ENCODE measurements at places on chromosomes 5 and 9. TPM values are rescaled to one million over a fixed set of nuclear protein-coding genes. Genes with fewer than 3 reads are reported as not detected.

GRCh38 chr5:176642675-176643490 is 4.4 kb upstream of the TSPAN17 start:
- H3K27ac ChIP-seq = no peak overlapping the region
- no peak for DNase-seq
- no peaks in the 10 kb centered on the region for H3K4me1 ChIP-seq
- no peaks in the 10 kb centered on the region for H3K36me3 ChIP-seq
- H3K27me3 ChIP-seq = no peaks in the 10 kb centered on the region

GRCh38 chr5:20618340-20618739 is 630.3 kb upstream of the CDH18 start:
- H3K4me1 ChIP-seq = no peaks in the 10 kb centered on the region
- H3K4me3 ChIP-seq = no peak overlapping the region
- no peak for DNase-seq
- H3K27ac ChIP-seq = no peak overlapping the region

The PCDHA1 gene
- total RNA-seq = not detected

The GABRB2 gene
- 10.7 TPM for total RNA-seq

The FOXD4L6 gene
- total RNA-seq = not detected

DNA sequence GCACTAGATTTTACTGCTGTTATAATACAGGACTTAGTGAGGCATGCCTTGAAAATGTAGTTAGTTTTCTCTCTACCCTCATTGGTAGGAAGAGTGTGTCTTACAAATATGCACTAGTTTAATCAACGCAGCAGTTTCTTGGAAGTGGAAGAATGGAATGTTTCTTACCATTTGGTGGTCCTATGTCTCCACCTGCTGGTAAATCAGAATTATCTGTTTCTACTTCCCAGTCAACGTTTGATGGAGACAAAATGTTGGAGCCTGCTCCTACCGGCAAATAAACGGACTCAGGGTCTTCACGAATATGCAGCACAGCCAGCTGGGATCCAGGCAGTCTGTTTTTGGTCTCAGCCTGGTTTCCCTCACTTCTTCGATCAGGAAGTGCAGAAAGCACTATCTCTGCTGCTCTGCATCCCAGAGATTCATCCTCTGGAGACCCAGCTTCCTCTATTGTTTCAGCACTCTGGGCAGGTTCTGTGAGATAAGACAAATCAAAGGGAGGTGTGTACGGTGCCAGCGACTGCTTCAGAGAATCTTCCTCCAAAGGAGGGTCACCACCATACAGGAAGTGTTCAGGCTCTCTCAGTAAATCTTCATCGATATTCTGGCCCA is 59.5 kb upstream of the PCA3 start:
- DNase-seq = no peak
- no peaks in the 10 kb centered on the region for H3K4me1 ChIP-seq
- H3K27me3 ChIP-seq = peaks cover 4% of the 10 kb centered on the region
- H3K36me3 ChIP-seq = no peaks in the 10 kb centered on the region
- no peak overlapping the region for H3K27ac ChIP-seq
- no peak overlapping the region for H3K4me3 ChIP-seq

DNA sequence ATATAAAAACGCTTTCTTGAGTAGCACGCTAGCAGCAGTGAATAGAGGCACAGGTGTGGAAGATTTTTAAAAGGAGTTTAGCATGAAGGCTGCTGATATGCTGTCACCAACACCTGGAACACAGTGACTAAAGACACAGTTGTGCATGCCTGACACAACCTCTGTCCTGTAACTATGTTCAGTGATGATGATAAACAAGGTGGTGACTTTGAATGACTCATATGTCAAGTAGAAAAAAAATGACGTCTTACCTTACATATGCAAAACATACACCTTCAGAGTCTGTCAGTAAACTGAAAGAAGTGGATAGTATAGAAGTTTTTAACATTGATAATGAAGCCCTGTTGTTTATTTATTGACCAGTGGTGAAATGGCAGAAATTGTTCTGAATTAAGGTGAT is 66.2 kb upstream of the ADCY2 start:
- H3K27me3 ChIP-seq = no peaks in the 10 kb centered on the region
- H3K27ac ChIP-seq = no peak overlapping the region
- no peaks in the 10 kb centered on the region for H3K36me3 ChIP-seq
- no peak for DNase-seq
- no peak overlapping the region for H3K4me3 ChIP-seq

The FOXI1 gene
- 1.3 TPM for total RNA-seq

GRCh38 chr5:175235251-175235960 is 208.6 kb downstream of the DRD1 start:
- H3K27ac ChIP-seq = no peak overlapping the region
- H3K36me3 ChIP-seq = no peaks in the 10 kb centered on the region
- H3K27me3 ChIP-seq = no peaks in the 10 kb centered on the region
- no peaks in the 10 kb centered on the region for H3K4me1 ChIP-seq
- no peak for DNase-seq

DNA sequence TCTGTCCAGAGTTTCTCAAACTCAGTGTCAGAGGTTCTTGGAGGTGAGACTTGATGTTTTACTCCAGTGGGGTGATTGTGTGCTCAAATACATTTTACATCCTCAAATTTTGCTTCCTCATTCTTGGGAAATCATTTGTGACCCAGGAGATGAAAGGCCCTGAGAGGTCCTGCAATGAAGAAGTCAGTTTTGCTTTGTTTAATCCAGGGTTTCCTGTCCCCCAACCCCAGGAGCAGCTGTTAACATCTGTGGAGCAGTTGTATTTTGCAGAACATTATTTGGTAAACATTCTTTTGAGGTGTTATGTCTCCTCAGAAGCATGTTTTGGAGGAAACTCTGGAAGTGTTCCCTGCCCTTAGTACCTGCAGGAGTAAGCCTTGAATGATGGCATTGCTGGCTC is 59.8 kb downstream of the DAB2IP start:
- no peaks in the 10 kb centered on the region for H3K27me3 ChIP-seq
- no peak for DNase-seq
- no peak overlapping the region for H3K4me3 ChIP-seq

- no peaks in the 10 kb centered on the region for H3K27me3 ChIP-seq
- H3K36me3 ChIP-seq = no peaks in the 10 kb centered on the region
These were observed 18.3 kb upstream of the TEK start for GRCh38 chr9:27090711-27091110.

The EQTN gene
- 0.73 TPM for total RNA-seq

DNA sequence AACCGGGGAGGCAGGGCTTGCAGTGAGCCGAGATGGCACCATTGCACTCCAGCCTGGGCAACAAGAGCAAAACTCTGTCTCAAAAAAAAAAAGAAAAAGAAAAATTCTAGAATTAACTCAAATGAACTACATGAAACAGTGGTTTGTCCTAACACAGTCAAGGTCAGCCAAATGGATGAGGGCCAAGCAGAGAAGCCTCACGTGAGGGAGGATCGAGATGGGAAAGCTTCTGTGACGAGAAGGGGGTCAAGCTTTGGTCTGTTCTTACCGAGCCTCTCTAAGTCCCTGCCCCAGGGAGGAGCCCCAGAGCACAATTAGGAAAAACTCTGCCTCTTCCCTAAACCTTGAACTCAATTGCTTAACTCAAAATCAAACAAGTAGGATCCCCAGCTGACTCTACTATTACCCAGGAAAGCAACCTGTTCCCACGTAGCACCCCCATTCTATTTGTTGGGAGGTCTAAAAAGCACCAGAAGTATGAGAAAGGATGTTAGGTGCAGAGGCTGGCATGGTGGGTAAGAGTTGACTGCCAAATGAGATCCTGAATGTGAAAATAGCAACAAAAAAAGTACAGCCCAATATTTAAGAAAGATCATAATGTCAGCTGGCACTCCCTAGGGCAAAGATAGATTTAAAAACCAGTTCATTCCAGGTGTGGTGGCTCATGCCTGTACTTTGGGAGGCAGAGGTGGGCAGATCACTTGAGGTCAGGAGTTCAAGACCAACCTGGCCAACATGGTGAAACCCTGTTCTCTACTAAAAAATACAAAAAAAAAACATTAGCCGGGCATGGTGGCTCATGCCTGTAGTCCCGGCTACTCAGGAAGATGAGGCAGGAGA is 7.2 kb downstream of the ALDH7A1 start:
- H3K27me3 ChIP-seq = no peaks in the 10 kb centered on the region
- no peak for DNase-seq
- H3K4me1 ChIP-seq = no peaks in the 10 kb centered on the region
- no peak overlapping the region for H3K4me3 ChIP-seq
- H3K27ac ChIP-seq = no peak overlapping the region

GRCh38 chr9:70411121-70411929 is 3.1 kb downstream of the KLF9 start:
- H3K27ac ChIP-seq = peak overlapping the region; percentile 100
- H3K4me3 ChIP-seq = peak overlapping the region; percentile 98
- H3K4me1 ChIP-seq = peaks cover 19% of the 10 kb centered on the region
- no peaks in the 10 kb centered on the region for H3K27me3 ChIP-seq

The SMIM33 gene
- not detected for total RNA-seq

DNA sequence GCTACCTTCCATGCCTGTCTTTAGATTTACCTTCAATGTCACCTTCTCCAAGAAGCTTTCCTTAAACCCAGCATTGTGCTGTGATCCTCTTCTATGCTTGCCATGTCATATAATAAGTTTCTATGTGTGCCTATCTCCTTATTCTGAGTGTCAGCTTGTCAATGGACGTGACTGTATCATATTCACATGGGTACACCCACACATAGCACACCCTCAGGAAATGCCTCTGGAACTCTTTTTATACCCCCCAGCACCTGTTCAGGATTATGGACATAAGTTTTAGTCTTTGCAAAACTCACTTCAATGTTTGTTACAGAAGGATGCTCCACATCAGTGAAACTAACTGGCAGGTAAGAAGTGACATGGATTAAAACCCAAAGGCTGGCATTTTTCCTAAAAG is 7.4 kb downstream of the GAS1 start:
- no peaks in the 10 kb centered on the region for H3K36me3 ChIP-seq
- no peaks in the 10 kb centered on the region for H3K27me3 ChIP-seq
- no peak overlapping the region for H3K4me3 ChIP-seq
- no peaks in the 10 kb centered on the region for H3K4me1 ChIP-seq
- no peak overlapping the region for H3K27ac ChIP-seq

GRCh38 chr5:2905741-2906140 is 154.3 kb upstream of the IRX2 start:
- H3K4me3 ChIP-seq = no peak overlapping the region
- DNase-seq = no peak
- no peaks in the 10 kb centered on the region for H3K36me3 ChIP-seq

DNA sequence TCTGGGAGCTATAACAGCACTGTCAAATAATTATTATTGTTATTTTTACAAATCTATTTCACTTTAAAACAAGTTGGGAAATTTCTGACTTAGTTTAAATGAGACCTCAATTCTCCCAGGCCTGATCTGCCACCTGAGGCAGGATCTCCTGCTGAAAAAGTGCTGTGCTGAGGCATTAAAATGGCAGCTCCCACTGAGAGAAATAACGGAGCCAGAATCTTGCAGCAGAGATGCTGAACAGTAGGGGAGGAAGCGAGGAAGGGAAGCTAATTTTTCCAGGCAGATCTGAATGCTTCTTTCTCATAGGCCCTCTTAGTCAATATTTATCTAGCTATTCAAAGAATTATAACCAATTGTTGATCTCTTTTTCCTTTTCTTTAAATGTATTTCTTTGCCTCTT is 196.3 kb downstream of the ZNF462 start:
- no peak overlapping the region for H3K27ac ChIP-seq
- no peak for DNase-seq
- no peaks in the 10 kb centered on the region for H3K4me1 ChIP-seq
- no peak overlapping the region for H3K4me3 ChIP-seq

- no peaks in the 10 kb centered on the region for H3K27me3 ChIP-seq
- no peaks in the 10 kb centered on the region for H3K4me1 ChIP-seq
- H3K4me3 ChIP-seq = no peak overlapping the region
- no peak for DNase-seq
These were observed 12.4 kb downstream of the PCDH12 start for GRCh38 chr5:141945511-141946051.

All from breast epithelium (tissue), 4 donors.